CMK (cell line): ENCODE measurements at places on chromosomes 16 and 17.

DNA sequence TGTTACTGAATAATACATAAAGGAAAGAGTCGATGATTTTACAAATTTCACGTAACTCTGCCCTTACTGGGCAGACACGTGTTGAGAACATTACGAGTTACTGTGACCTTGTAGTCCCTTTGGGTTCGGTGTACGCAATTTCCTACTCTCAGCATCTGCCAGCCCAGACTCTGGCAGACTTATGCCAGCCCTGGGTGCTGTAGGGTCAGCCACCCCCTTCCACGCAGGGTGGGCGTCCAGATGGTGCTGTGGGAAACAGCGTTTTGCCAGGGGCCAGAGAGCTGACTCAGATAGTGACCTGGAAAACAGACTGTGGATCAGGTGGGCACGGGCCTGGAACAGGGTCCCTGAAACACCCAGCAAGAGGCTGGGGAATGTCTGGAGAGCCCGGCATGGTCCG lies 148.9 kb downstream of the RPTOR start:
- no peak for DNase-seq

- no peak for DNase-seq
These were observed 39.9 kb downstream of the MSI2 start for GRCh38 chr17:57296231-57296630.

DNA sequence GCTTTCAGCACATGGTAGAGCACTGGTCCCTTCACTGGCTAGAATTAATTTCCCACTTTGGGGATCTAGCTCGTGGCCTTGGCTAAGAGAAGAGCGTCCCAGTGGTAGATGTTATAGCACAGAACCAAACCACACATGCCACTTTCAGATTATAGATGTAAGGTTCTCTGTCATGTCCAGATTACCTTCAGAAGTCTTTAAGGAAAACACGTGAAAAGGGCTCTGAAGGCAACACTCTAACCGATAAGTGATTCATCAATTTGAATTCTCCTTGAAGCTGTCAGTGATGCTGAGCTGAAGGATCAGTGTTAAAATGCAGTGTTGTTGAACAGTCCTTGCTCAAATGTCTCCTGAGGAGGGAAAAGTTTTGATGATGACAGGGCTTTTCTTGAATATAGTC lies 43.5 kb upstream of the VPS4A start:
- no peak for DNase-seq

DNA sequence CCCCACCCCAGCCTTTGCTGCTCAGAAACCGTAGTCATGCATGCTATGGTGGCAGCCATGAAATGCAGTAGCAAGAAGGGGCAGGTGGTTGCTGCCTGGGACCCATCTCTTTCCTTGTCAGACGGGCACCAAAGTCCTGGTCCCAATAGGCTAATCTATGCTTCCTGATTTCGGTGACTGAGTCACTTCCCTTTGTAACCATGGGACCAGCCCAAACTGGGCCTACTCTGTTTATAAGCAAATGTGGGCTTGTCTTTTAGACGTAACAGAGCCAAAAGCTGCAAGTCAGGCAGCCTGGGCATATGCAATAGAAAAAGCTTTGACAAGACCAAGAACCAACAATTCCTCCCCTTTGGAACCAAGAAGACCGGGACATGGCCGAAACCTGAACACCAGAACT lies 99.1 kb upstream of the RBBP6 start:
- DNase-seq, result no peak

- no peak for DNase-seq
These were observed 89.7 kb upstream of the CLEC18A start for GRCh38 chr16:69861292-69862030.

- DNase-seq, result no peak
These were observed 199.3 kb upstream of the CHMP6 start for GRCh38 chr17:80792373-80792781.

DNA sequence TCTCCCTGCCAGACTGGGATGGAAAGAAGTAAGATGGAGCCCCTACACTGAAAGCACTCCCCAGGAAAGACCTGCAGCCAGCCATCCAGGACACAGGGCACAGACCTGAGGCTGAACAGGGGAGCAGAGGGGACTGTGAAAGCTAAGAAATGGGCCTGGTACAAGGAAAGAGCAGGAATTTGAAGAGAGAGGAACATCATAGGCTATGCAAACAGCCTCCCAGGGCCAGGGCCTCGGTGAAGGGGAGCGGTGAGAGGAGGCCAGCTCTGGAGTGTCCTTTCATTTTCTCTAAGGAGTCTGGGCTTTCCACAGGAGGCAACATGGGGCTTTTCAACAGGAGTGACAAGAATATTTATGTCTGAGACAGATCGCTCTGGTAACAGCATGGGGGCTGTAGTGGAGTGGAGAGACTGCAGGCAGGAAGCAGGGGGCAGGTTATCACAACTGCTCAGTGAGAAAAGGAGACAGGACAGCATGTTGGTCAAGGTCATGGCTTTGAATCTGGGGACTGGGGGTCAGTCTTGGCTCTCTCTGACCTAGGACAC lies 50.1 kb downstream of the TOM1L2 start:
- DNase-seq, result no peak
